ENCODE measurements at places on chromosomes 1 and 21.

DNA sequence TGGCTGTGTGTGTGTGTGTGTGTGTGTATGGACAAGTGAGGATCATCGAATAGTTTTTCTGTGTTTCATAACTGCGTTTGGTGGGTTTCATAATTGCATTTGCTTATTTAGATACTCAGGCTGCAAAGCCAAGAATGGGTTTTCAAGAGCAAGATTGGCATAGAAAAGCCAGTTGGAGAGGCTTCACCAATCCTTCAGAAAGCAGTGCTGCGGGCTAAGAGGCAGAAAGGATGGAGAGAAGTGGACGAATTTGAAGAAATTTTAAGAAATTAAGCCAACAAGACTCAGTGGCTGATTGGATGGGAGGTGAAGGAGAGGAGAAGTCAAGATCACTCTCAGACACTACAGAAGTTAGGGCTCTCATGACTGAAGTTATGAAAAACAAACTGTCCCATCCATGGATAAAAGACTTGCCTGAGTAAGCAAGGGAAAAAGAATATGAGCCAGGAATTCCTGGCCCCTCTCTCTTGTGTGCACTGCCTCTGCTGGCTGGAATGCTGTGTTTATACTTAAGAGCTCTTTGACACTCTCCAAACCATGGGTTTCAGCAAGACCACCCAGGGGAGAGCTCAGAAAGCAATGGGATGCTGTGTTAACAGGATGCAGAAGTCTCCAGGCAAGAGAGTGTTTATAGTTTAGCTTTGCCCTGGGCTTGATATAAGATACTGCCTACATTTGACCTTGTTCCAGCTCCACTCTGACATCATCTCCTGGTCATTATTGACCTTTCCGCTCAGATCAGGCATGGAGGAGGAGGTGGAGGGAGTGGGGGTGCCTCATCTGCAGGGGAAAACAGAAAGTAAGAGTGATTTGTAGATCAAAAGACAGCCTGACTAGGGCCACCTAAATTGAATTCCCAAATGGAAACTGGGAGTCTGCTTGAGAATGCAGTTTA is 232.0 kb upstream of the PLXNA2 start:
- no peak for DNase-seq

GRCh38 chr1:11487196-11487751 is 8.3 kb downstream of the DISP3 start:
- no peak for DNase-seq

DNA sequence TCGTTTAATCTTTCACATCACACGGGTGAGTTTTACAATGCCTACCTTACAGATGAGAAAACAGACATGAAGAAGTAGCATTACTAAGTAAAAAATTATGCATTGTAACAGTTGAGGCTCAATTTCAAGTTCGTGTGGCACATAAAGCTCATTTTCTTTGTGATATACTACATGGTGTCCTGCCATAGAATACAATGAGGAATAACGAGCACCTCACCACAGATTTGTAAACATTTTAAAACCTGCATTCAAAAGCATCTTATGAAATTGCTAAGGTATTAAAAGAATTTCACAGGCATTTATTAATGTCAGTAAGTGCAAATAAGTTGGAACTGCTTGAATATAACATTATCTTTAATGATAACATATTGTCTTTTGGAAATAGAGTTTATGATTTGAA is 47.8 kb upstream of the DEPDC1 start:
- DNase-seq, result no peak

DNA sequence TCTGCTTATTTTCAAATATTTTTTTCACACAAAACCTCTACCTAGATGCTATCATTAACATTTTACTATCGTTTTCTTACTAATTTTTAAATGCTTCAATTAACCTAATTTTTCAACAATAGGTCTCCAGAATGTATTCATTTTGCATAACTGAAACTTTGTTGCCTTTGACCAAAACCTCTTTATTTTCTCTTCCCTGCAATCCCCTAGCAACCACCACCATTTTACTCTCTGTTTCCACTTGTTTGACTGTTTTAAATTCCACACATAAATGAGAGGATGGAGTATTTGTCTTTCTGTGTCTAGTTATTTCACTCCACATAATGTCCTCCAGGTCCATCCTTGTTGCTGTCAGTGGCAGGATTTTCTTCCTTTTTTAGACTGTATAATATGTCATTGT is 9.5 kb upstream of the F13B start:
- no peak for DNase-seq

GRCh38 chr21:27225151-27225550 is 258.3 kb upstream of the ADAMTS5 start:
- DNase-seq, result no peak

DNA sequence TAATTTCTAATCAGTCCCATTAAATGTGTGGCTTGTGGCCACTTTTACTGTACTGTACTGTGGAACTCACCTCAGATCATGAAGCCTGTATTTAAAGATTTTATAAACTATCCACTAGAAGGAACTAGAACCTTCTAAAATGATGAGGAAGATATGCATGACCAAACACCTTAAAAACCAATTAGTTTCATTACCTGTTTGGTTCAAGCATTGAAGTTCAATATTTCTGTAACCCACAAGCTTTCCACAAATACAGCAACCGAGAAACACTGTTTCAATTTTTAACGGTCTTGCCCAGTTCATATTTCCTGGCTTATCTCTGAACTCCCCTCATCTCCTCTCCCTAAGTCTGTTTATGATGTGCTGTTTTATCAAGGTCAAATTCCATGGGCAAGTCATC is 264.3 kb upstream of the PLD5 start:
- no peak for DNase-seq

DNA sequence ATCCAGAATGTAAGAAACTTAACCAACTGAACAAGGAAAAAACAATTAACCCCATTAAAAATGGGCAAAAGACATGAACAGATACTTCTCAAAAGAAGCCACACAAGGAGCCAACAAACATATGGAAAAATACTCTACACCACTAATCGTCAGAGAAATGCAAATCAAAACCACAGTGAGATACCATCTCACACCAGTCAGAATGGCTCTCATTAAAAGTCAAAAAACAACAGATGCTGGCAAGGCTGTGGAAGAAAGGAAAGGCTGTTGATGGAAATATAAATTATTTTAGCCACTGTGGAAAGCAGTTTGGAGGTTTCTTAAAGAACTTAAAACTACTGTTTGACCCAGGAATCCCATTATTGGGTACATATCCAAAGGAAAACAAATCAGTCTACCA is 51.2 kb downstream of the RGS4 start:
- no peak for DNase-seq

DNA sequence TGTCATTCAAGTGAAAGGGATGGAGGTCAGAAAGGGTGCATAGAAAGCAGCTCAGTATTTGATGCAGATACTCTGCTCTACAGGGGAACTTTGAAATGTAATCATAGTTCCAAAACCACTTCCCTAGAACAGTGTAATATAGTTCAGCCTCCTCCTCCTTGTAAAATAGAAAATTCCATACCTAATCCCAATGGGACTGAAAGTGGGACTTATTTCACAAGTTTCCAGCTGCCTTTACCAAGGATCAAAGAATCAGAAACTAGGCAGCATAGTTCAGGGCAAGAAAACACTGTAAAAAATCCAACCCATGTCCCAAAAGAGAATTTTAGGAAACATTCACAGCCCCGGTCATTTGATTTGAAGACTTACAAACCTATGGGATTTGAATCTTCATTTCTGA is 8.1 kb upstream of the TMCO2 start:
- no peak for DNase-seq

- DNase-seq, result no peak
These were observed 19.4 kb downstream of the CLIC6 start for GRCh38 chr21:34688145-34688544.

DNA sequence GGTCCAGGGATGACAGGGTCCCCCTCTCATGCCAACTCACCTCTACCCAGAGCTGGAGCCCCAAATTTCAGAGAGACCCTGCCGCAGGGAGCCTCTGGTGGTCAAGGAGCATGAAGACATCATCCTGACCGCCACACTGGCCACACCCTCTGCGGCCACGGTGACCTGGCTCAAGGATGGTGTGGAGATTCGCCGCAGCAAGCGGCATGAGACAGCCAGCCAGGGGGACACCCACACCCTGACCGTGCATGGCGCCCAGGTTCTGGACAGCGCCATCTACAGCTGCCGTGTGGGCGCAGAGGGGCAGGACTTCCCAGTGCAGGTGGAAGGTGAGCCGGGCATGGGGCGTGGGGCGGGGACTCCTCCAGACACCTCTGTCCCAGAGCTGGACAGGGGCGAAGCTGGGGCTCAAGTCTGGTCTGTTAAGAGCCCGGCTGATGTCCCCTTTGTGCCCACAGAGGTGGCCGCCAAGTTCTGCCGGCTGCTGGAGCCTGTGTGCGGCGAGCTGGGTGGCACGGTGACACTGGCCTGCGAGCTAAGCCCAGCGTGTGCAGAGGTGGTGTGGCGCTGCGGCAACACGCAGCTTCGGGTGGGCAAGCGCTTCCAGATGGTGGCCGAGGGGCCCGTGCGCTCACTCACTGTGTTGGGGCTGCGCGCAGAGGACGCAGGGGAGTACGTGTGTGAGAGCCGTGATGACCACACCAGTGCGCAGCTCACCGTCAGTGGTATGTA is 66.0 kb downstream of the OBSCN start:
- DNase-seq, result no peak

- no peak for DNase-seq
These were observed 18.7 kb downstream of the TMEM53 start for GRCh38 chr1:44655609-44656008.

DNA sequence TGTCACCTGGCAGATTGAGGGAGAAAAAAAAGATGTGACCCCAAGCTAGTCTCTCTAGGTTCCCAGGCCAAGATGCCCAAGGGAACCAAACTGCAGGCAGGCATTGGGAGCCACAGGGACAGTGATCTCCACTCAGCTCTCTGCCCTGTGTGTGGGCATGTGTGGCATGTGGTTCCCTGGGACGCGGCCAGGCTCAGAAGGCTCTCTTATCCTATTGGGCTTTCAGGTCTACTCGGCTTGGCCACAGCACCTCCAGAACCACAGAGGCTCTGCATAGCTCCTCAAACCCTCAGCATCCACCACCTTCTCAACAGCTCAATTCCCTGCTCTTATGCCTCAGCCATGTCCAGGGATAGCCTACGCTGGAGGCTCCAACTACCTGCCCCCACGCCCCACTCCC is 22.0 kb downstream of the IQGAP3 start:
- DNase-seq, result no peak

- DNase-seq, result no peak
These were observed 12.3 kb upstream of the SLC30A10 start for GRCh38 chr1:219940707-219941106.

- no peak for DNase-seq
These were observed 101.5 kb downstream of the KCNN3 start for GRCh38 chr1:154768456-154769125.

- DNase-seq, result no peak
These were observed 8.4 kb downstream of the CFH start for GRCh38 chr1:196660272-196660671.

GRCh38 chr1:154272999-154273563 is 652 bp downstream of the HAX1 start:
- no peak for DNase-seq

DNA sequence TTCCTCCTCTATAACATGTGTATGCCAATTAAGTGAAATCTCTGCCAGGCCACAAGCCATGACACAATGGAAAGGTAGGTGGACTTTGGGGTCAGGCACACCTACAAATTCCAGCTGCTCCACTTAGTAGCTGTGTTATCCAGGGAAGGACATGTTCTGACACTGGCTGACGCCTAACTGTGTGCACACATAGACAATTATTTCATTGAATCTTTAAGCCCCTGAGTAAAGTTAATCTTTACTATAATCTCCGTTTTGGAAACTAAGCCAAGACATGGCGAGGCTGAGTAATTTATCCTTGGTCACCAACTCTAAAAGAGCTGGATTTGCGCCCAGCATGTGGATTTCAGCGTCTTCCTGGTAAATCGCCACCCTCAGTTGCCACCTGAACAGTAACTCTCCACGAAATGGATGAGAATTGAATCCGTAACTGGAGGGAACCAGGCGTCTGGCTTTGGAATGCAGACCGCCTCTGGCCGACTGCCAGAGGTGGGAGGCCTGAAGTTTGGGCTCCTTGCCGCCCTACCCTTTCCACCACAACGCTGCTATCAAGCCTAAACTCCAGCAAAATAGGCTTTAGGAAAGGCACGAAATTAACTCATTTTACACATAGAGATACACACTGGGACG is 888 bp upstream of the SNRPE start:
- DNase-seq, result peak; percentile 82

GRCh38 chr1:17742583-17742982 is 12.6 kb upstream of the ACTL8 start:
- no peak for DNase-seq

GRCh38 chr1:194647118-194647517 is 1460.7 kb upstream of the B3GALT2 start:
- no peak for DNase-seq

DNA sequence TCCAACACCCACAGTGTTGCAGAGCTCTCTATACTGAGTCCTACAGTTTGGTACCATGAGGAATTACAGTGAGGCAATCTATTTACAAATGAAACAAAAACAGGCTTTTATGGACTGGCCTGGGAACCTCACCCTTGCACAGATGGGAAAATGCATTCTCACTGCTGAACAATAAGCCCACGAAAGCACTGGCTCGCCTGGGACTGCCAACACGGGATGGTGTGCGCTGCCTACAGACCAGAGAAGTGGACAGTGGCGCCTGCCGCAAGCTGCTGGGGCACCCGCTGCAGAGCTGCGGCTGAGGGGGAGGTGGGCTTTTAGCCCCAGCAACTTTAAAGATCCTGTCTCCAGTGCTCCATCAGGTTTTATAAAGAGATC is 28.5 kb upstream of the ABCG1 start:
- DNase-seq, result no peak

GRCh38 chr21:41251961-41252642 is 64.5 kb upstream of the FAM3B start:
- DNase-seq, result no peak

DNA sequence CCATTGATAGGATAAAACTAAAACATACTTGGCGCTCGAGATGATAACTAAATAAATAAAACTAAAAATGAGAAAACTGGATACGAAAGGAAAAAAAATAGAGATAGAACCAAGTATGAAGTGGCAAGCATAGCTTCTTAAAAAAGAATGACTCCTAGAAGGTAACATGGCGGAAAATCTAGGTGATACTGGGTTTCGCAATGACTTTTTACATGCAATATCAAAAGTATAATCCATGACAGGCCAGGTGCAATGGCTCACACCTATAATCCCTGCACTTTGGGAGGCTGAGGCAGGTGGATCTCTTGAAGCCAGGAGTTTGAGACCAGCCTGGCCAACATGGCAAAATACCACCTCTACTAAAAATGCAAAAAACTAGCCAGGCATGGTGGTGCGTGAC is 70.7 kb downstream of the ACBD6 start:
- no peak for DNase-seq

DNA sequence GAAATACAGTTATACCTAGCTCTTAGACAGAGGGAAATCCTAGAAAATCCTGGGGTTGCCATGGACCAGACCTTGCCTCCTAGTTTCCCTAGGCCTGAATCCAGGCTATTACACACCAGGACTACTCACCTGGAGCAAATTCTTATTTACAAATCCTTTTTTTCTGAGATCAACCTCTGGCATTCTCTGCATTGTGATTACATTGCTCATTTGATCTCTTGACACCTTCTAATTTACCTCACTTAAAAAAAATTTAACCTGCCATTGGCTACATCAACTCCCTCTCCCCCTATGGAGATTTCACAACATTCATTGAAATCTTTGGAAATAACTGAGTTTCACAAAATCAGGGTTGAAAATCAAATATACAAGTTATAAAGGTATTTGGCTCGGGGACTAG is 2.9 kb upstream of the C1orf105 start:
- DNase-seq, result peak; percentile 72

- no peak for DNase-seq
These were observed 25.9 kb downstream of the ATG4C start for GRCh38 chr1:62809788-62810187.

GRCh38 chr21:21148009-21148408 is 149.8 kb downstream of the NCAM2 start:
- no peak for DNase-seq
